ENCODE measurements at places on chromosomes 5 and 9.

DNA sequence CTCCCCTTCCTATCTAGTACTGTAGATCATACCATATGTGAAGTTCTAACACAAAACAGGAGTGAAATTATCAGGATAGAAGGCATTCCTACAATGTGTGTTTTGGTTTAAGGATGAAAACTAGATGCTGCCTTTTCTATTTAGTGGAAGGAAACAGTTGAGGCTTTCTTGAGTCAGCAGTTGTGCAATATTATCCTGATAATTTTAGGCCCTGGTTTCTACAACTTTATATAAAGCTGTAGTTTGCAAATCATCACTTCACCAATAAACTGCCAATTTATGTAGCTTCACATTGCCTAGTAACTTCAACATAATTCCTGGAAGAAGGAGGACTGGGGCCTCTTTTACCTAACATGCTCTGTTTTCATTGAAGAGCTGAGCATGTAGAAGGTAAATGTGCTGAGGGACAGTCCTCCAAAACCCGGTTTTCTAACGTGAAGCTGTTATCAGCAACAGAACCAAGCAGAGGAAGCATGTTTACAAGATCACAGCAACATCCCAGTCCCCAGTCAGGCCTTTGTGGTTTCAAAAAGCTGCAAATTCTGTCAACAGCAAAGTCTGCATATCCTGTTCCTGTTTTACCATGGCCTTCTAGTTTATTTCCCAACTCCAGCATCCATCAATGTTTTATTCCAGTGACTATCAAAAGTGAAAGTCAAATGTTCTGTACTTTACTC lies 513.4 kb upstream of the MEF2C start:
- DNase-seq, result no peak

DNA sequence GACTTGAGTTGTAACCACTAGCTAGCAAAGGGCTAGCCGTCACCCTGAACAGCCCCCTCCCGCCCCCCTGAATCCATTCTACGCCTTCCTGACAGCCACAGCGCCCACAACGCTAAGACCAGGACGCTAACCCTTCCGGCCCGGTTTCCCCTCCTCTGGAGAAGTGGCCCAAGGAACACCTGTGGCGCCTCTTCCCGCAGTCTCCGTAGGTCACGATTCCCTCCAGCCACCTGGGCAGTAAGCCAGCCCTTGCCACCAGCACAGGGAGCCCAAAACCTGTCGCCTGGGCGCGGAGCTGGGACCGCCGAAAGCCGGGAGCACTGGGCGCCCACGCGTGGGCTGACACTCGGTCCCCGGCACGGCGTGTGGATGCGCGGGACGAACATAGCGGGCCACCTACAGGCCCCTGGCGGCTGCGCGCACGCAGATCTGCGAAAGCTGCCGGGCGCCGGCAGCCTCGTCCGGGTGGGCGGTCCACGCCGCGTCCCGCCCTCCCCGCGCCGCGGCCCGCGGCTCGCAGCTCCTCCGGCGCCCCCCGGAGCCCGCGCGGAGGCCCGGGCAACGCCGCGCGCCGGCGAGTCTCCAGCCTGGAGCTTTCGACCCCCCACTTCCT lies 596 bp downstream of the IRF1 start:
- DNase-seq, result no peak

- no peak for DNase-seq
Measured at GRCh38 chr9:107173422-107174180, 109.5 kb upstream of the RAD23B start.

DNA sequence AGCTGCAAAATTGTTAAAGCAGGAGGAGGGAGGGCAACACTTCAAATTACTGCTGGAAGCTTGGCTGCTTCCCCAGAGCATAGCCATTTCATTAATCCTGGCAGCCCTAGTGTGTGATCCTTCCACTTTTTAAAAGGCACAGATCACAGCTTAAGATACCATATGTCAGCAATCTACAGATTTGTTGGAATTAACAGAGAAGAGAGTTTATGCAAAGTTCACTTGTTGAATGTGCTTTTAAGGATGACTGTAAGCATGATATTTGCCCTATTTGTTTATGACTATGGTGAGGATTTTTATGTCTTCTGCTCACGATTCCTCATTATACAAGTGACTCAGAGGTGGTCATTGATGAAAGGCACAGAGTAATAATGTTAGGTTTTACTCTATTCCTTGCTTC lies 156.0 kb upstream of the CDKN2B start:
- DNase-seq, result no peak

DNA sequence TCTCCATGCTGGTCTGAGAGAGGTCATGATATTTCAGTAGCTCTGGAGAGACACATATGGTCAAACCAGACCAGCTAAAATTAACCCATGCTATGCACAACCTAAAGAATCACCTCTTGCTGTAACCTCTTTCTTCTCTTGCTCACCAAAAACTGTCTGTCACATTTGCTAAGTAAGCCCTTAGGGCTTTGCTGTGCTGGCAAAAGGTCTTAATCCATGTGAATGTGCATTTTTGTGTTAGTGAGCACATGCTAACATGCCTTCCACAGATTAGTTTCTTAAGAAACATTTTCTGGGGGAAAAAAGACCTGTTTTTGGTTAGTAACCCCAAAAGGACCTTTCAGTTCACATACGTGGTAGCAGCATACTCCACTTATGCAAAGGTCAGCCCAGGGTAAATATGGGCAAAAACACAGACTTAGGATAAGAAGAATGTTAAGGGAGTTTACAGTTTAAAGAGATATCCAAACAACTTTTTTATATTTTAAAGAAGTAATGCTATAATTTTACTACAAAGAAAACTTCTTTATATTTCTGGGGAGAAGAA lies 124.2 kb upstream of the CCDC152 start:
- no peak for DNase-seq

- peak; percentile 44 for DNase-seq
Measured at GRCh38 chr9:127930231-127931091, at the start of gene PIP5KL1. TSS of gene PIP5KL1 (minus strand) at chr9:127930777. CDS start at chr9:127930752, 25 bp downstream.

GRCh38 chr5:74113927-74114326 lies 487.9 kb downstream of the ARHGEF28 start:
- DNase-seq, result no peak

DNA sequence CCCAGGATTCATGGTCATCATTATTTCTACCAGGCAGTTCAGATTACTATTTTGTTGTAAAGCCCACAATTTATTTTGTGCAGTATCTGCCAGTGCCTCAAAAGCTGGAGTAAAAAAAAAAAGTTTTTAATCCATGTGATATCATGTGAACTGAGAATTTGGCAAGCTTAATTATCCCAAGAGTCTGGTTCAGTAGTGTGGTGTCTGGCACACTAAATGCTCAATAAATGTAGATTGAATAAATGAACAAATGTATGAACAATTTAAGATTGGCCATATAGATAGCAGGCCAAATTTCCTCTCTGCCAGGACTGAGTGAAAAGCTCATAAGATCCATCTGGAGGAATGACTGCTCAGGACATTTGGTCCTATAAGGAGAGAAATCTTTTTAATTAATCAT lies 533.0 kb downstream of the TLE1 start:
- no peak for DNase-seq

GRCh38 chr9:75185585-75186170 lies 97.4 kb downstream of the OSTF1 start:
- no peak for DNase-seq

DNA sequence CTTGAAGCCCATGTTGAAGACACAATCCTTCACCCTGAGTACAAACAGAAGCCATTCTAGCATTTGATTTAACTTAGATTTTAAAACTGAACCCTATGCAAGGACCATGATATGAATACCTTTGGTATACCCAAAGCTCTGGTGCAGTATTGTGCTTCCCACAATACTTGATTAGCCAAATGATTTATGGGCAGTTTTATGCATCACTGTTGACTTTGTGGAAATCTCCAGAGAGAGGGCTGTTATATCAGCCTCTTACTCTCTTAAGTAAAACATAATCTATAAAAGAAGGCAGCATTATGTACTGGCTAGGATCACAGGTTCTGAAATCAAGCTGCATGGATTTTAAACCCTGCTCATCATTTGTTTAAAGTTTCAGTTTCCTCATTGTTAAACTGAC lies 762.8 kb downstream of the EFNA5 start:
- no peak for DNase-seq

- DNase-seq, result no peak
Measured at GRCh38 chr5:161261668-161262323, 284.7 kb downstream of the GABRB2 start.

GRCh38 chr9:125246261-125246667 lies 5.1 kb upstream of the HSPA5 start:
- no peak for DNase-seq

GRCh38 chr9:35172878-35173277 lies 11.1 kb downstream of the UNC13B start:
- DNase-seq, result no peak

GRCh38 chr5:151899399-151899798 lies 25.3 kb downstream of the GLRA1 start:
- DNase-seq, result no peak

- no peak for DNase-seq
Measured at GRCh38 chr9:124947727-124948391, 7.0 kb upstream of the GOLGA1 start.

- no peak for DNase-seq
Measured at GRCh38 chr9:130936285-130937117, 2.5 kb downstream of the FIBCD1 start.

DNA sequence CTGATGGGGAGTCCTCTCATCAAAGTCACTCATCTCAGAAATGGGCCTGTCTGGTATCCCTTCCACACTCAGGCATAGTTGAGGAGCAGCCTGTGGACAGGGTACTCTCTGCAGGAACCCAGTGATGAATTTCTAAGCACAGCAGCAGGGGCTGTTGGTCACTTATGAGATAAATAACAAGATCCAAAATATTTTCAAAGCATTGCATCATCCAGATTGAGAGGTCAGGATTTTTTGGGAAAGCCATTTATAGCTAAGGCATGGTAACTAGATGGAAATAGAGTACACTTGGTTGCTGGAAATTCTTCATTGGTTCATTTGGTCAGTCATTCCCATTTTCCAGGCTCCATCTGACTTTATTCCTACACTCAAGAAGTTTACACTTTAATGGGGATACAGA lies 246.8 kb upstream of the RAI14 start:
- no peak for DNase-seq

DNA sequence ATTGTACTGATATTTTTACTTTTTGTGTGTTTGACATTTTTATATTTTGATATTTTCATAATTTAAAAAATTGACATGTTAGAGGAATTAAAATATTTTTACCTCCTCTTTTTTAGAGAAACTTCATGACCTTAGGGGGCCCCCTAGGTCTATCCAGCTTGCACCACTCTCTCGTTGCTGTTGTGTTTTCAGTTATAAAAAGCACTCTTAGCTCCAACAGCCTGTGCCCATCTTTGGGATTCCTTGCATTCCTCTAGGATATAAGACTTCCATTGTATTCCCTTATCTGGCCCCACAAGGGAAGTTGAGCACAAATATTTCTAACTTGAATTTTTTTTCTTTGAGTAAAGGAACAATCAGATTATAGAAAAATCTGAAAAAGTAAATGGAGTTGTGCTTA lies 245.3 kb downstream of the SH3GL2 start:
- no peak for DNase-seq

DNA sequence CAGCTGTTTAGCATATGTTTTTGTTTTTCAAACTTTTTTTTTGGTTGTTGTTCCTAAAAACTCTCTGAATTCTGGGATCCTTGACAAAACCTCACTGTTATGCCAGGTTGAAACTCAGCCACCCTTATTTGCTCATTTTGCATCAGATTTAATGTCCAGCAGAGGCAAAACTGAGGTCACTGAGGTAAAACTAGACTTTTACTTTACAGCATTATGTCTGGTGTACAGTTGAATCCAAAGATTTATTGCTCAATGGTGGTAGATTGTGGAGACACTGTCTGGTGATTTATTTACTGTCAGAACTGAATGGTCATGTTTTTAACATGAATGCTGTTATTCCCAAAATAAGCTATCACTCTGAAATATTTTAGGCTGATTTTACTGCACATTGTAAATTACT lies 87.9 kb downstream of the FBXL7 start:
- no peak for DNase-seq

DNA sequence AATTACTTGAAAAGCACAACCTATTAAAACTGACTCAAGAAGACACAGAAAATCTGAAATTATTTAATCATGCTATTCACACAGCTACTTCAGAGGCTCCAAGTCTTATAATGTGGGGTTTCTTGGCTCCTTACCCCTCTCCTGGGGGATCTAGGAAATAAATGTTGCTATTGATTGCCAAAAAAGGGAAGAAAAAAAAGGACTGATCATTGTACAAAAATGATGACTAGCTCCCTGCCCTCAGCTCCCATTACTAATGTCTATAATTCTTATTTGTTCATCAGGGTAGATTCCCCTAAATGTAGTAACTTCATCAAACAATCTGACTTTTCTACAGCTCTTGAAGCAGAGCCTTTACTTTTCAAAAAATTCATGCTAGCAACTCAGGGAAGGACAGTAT lies 3.3 kb upstream of the SMC5 start:
- no peak for DNase-seq

- peak; percentile 38 for DNase-seq
Measured at GRCh38 chr5:109688970-109689739, 572 bp upstream of the MAN2A1 start.

- no peak for DNase-seq
Measured at GRCh38 chr9:135608294-135608998, 30.9 kb downstream of the GLT6D1 start.

GRCh38 chr9:103397868-103398600 lies 402.9 kb downstream of the CYLC2 start:
- no peak for DNase-seq

GRCh38 chr5:51881901-51882300 lies 498.7 kb downstream of the ISL1 start:
- no peak for DNase-seq

- no peak for DNase-seq
Measured at GRCh38 chr5:26894719-26895263, 143.6 kb downstream of the CDH9 start.

DNA sequence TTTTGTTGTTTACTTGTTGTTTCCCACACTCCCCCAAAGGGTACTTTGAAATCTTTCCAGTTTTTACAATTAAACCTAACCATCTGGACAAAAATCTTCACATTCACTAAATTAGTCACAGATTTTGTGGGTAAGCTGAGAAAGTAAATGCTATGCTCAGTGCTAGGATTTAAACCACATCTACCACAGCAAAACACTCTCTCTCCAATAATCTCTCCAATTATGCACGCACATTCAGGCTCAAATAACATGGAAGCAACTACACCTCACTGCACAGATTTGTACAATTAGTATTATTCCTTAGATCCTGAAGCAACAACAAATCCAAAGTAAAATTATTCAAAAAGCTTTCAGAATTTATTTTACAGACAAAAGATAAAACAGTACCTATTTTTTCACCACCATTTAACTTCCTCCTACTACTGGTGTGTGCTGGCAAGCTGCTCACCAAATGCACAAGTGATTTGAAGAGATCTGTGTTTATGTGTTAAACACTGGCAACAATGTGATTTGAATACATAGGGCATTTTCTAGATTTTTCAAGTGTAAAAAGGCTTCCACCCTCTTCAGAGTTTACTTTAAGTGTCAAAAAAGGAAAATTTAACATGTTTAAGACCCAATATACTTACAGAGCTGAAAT lies 16.6 kb downstream of the ZNF608 start:
- no peak for DNase-seq

DNA sequence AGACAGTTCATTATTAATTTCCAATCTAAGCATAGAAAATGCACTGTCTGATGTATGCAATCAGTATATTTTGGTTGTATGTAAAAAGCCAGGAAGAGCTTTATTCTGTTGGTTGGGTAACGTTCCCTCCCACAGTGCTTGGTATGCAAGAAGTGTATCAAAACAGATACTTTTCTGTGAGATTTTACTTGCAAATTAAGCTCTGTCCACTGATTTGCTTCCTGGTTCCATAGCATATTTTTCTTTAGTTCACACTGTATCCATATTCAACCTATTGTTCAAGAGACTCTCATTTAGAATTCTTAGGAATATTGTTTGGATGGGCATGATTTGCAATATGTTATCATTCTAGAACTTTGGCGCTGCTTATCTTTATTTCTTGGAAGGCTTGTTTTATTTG lies 47.4 kb downstream of the RNF180 start:
- no peak for DNase-seq
